Neural crest cell (in vitro differentiated cells): ENCODE measurements at places on chromosomes 6 and 20. TPM values are rescaled to one million over a fixed set of nuclear protein-coding genes. Genes with fewer than 3 reads are reported as not detected.
A peak's percentile ranks its signal among the peaks of the same experiment; 100 is the strongest.

GRCh38 chr6:6865611-6866010 lies 242.2 kb upstream of the RREB1 start:
- DNase-seq = no peak

- DNase-seq = no peak
These were observed 3.7 kb downstream of the CSNK2A1 start for GRCh38 chr20:539848-540247.

GRCh38 chr6:24932832-24933231 lies 2.9 kb downstream of the RIPOR2 start:
- DNase-seq = no peak

DNA sequence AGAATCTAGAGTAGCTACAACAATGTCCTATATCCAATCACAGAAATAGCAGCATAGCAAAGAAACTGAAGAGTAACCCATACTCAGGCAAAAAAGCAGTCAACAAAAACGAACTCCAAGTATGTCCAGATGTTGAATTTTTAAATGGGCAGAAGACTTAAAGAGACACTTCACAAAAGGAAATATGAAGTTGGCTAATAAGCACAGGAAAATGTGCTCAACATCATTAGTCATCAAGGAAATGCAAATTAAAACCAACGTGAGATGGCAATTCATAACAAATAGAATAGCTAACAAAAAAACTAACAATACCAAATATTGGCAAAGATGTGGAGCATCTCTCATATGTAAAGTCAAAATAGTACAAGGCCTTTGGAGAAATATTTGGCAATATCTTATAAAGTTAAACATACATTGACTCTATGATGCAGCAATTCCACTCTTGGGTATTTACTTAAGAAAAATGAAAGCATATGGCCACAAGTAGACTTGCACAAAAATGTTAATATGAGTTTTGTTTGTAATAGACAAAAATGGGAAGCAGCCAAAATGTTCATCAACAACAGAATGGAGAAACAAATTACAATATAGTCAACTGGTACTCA lies 37.7 kb downstream of the FRK start:
- DNase-seq = no peak

Gene ASIP
- total RNA-seq = not detected in 2 replicates

GRCh38 chr20:45518282-45518681 lies 2.9 kb upstream of the SPINT3 start:
- DNase-seq = no peak

DNA sequence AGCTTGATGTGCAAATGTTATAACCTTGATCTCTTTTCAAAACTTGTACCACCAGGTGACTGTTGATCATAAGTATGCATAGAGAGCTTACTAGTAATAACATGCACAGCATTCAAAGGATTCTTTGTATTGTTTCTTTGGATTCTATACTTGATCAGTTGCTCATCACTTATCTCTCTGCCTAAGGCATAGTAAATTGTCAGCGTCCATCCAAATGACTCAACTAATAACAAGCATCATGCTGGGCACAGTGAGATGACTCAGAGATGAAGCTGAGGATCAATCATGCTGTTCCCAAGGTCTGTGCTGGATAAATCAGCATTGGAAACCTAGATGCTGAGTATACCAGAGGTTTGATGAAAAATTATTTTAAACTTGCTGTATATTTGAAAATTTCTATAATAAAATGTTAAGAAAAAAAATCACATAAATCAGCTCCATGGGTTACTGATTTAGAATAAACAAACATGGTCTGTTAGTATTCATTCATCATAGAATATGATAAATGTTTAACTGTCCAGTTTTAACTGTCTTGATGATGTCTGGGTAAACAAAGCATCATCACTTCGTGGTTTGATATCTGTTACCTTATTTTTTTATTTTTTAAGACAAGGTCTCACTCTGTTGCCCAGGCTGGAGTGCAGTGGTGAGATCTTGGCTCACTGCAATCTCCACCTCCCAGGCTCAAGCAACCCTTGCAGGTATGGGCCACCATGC lies 45.6 kb upstream of the SGK1 start:
- DNase-seq = no peak

GRCh38 chr6:13641315-13641714 lies 26.2 kb downstream of the NOL7 start:
- DNase-seq = no peak

- DNase-seq = peak; percentile 23
These were observed 3.0 kb downstream of the WFDC5 start for GRCh38 chr20:45111799-45112471.

GRCh38 chr20:19920381-19921138 lies 96.6 kb upstream of the NAA20 start:
- no peak for DNase-seq

GRCh38 chr20:58293453-58293852 lies 16.1 kb upstream of the RAB22A start:
- DNase-seq = peak; percentile 26
